HL-60 (cell line): ENCODE measurements at places on chromosomes 7 and 10.
A peak's percentile ranks its signal among the peaks of the same experiment; 100 is the strongest.

- no peak for DNase-seq
Observed at GRCh38 chr10:29715296-29715695, 80.5 kb upstream of the SVIL start.

- DNase-seq = no peak
Observed at GRCh38 chr7:98559958-98560357, 57.1 kb upstream of the NPTX2 start.

DNA sequence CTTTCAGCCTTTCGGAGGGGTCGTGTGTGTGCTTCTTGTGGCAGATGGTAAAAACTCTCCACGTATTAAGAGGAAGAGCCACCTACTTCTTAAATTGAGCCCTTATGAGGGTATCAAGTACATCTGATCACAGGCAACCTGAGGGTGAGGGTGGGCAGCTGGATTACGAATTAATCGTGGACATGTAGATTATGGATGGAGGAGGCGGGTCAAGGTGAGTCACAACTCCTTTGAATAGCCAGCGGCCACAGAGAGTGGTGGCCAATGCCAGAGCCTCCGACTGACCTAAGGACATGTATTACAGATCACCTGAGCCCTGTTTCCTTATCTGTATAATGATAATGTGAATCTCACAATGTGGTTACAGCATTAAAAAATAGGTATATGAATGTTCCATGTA lies 1083.9 kb downstream of the SORCS3 start:
- DNase-seq = no peak

- DNase-seq = no peak
Observed at GRCh38 chr7:79292834-79293233, 160.6 kb downstream of the MAGI2 start.

DNA sequence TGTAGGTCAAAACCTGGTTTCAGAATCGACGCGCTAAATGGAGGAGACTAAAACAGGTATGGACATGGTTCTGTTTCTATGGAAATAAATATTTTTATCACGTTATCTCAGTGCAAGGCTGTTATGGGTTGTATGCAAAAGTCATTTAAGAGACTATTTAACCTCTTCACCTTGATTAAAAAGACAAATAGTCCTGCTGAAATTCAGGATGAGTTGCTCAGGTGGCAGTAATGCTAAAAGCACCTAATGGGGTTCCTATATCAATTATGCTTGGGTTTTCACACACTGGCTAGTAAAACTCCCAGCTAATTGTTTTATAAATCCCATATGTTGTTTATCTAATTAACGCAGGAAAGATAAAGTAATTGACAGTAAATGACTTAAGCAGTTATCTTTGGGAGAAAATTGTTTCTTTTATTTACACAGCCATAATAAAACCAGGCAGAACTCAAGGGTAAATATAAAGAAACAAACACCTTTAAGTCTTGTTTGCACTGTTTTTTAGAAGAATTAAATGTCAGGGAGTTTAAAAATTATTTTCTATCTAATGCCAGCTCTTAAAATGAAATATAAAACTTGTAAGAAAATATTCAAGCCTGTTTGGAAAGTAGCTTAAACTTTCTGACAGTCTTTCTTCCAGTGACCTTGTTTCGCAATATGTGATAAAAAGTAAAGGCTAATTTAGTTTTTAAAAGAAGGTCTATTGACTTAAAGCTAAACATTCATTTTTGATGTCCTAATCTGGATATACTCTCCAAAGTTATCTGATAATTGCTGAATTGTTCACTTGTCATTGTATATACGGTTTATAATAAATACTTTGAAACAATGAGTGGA lies 3.2 kb downstream of the HHEX start:
- DNase-seq = no peak

- DNase-seq = no peak
Observed at GRCh38 chr7:157483971-157484410, 147.2 kb downstream of the DNAJB6 start.

- no peak for DNase-seq
Observed at GRCh38 chr10:1379601-1380000, 323.4 kb downstream of the WDR37 start.

DNA sequence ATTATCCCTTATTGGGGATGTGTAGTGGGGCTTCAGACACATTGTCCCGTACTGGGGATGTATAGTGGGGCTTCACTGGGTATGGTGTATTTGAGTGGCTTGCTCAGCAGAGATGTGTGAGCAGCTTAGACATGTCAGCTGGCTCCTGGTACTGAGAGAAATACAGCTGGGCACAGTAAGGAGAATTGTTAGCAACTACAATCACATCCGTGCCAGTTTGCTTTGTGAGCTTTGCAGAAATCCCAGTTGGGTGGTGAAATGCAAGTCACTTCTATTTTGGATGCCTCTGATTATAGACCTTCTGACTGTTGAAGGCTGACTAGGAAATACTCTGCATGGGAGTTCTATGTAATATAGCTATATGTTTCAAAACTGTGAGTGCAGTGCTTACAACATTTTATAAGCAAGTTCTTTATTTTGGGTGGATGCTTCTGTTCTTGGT lies 10.8 kb downstream of the CCNY start:
- DNase-seq = no peak

- no peak for DNase-seq
Observed at GRCh38 chr10:3900391-3900790, 115.4 kb upstream of the KLF6 start.

DNA sequence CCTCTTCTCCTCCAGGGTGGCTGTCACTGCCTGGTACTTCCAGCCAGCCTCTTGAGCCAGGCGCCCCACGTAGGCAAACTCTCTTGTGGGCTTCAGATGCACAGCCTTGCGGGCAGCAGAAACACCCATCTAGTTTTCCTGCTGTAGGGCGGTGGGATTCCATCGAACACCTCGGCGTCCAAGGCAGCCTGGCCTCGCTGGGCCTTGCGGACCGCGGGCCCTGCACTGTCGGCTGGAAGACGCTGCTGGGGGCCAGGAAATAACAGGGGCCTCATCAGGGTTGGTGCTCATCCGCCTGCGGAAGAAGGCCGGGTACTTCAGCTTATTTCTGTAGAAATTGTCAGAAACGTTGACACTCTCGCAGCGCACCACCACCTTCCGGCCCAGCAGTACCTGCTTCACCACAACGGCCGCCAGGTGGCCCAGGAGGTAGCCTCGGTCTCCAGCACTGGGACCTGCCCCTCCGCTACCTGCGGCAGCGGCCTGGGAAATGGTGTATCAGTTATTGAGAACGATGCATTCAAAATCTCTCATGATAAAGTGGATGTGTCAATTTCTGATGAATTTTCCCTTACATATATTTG lies 61.1 kb downstream of the WDFY4 start:
- DNase-seq = no peak

DNA sequence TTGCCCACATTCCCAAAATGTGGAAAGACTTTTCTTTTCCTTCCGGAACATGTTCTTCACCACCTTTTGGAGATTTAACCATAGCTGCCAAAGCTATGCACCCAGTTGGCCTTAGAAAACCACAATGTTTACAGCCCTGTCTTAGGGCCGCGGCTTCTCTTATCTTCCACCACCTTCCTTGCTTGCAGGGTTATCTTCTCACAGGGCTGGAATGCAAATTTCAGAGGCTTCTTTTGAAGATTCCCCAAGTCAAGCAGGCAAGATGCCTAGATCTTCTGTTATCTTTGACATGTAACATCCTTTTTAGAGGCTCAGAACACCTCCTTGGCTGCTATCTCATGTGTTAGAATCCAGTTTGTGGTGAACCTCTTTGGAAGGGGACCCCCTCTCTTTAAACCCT lies 11.1 kb downstream of the KCTD7 start:
- DNase-seq = no peak

- DNase-seq = peak; percentile 77
Observed at GRCh38 chr10:102718220-102718619, 3.8 kb downstream of the SFXN2 start.

DNA sequence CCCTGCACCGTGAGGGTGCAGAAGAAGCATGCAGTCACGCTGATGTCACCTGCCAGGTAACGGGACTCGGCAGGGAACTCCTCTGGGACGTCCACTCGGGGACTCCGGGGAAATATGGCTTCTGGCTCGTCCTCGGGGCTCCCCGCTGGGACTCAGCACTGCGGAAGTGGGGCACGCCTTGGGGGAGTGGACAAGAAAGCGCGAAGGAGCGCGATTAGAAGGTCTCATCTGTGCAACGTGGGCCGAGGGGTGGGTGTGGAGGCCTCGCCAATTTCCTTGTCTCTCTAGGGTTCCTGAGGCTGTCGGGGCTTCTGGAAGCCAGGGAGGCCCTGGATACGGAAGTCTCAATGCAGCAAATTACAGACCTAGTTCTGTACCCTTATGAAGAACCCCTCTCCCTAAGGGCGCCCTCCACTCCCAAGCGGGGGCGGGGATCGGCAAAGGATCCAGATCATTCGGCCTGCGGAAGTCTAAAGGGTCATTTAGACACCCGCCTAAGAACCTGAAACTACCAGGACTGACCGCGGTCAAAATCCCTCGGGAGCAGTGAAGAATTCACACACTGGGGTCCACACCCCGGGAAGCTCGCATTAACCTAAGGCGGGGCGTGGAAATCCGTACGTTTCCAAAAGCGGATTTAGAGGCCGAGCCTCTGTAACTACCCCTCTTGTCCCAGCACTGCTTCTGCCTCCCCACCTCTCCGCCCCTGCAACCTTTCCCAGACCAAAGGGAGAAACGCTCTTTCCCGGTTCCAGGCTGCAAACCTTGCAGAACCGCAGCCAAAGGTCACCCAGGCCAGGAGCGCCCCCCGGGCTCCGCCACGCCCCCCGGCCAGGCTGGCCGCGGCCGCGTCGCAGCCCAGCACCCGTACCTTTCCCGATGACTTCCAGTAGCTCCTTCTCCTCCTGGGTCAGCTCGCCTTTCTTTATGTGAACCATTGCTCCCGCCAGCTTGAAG lies 640 bp downstream of the ANKMY2 start:
- peak; percentile 61 for DNase-seq

GRCh38 chr7:55275291-55276200 lies 89.6 kb upstream of the LANCL2 start:
- no peak for DNase-seq

DNA sequence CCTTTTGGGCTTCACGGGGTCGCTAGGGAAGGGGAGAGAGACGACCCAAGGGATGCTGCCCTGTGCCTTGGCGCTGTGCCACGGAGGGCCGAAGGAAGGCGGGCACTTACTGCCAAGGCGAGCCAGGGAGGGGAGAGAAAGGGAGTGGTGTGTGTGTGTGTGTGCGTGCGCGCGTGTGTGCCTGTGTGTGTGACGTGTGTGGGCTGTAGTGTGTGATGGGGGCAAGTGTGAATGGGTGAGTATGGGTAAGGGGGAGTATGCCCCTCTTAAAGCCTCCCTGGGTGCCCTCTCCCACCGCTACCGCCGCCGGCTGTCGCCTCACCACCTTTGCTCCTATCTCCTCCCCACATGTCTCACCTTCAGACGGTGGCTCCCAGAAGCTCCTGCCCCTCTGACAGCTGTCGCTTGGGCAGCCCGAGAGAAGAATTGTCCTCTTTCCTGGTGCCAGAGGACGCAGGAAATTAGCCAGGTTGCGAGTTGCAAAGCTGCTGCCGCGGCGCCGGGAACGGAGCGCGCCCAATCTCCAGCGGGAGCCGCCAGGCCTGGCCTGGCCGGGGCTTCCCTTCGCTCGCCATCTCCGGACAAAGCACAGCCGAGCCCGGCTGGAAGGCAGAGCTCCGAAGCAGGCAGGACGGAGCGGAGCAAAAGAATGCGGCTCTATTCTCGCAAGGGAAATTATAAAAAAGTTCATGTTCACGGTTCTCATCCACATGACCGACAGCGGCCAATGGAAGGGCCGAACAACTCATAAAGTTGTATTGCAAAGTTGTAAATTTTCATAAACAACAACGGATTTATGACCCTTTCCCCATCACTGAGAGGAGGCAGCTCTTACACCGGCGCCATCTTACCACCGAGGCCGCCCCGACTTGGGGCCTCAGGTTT lies at the start of gene HOXA3:
Gene HOXA3 (minus strand): TSS at position 653 of the 885 bp plus-strand sequence. CDS start 41,943 bp downstream, outside the sequence.
- DNase-seq = no peak

DNA sequence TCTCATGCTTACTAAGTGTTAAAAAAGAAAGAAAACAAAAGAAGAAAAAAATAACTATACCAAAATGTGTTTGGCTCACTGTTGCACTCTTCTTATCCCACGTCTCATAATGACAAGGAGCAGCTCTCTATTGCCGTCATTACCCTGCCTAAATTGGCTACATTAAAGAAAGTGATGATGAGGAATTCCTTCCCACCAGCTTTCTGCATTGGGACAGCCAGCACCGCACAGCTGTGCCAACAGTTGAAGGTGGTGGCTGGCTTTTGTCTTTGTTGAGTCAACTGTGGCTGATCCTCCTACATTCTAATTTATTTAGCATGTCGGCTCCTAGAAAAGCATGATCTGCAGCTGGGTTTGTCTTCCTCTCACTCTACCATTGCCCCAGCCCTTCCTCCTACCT lies 751.8 kb downstream of the KCNMA1 start:
- DNase-seq = no peak
